ENCODE measurements at places on chromosomes 5 and 9.

DNA sequence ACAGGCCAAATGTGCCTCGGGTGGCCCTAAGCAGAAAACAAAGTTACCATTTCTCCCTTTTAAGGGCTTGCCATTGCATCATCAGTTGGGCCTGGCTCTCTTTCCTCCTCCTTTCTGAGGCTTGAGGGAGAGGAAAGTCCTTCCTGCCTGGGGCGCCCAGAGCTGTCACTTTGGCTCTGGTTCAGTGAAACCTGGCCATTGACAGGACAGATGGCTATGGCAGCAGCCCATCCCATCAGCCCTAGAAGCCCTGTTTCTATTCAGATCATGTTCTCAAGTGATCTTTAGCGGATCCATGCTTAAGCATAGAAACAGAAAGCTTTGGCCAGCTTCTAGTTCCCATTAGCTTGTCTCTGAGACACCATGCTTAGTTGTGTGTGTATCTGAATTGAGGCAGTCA lies 293.4 kb downstream of the YTHDC2 start:
- DNase-seq, result no peak

GRCh38 chr5:92402045-92402444 lies 1018.9 kb upstream of the ARRDC3 start:
- no peak for DNase-seq

DNA sequence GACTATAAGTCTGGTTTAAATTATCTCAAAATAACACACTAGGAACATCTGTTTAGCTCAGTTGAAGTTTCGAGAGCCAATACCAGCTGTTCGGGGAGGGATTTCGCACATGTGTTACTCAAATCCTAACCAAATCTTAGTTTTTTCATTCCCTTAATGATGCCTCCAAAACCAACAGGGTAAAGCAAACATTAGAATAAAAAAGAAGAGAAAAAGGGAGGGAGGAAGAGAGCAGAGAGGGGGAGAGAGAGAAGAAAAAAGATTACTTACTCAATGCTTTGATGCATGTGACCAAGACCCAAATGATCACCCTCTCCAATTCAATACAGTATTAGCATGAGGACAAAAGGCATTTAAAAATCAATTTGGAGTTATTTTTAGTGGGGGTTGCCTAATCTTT lies 86.0 kb upstream of the NR5A1 start:
- no peak for DNase-seq

- DNase-seq, result no peak
Observed at GRCh38 chr5:76082772-76083554, at the start of gene SV2C. TSS of gene SV2C (plus strand) at chr5:76083383. CDS start at chr5:76131751, 48,368 bp downstream.

DNA sequence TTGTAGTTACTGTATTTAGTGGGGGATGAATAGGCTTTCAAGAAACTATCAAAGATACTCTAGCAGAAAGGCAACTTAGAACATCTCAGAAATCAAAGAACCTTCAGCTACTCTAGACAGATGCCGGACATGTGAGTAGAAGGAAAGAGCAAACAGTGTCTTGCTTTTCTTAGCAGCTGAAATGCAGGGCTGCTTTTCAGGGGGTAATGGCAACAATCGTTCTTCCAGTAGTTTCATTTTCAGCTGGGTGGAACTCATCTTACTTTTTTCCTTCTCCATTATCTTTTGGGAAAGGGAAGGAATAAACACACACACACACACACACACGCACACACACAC lies 281.6 kb downstream of the CRB2 start:
- DNase-seq, result no peak

- no peak for DNase-seq
Observed at GRCh38 chr5:176533894-176534611, 3.1 kb downstream of the RNF44 start.

DNA sequence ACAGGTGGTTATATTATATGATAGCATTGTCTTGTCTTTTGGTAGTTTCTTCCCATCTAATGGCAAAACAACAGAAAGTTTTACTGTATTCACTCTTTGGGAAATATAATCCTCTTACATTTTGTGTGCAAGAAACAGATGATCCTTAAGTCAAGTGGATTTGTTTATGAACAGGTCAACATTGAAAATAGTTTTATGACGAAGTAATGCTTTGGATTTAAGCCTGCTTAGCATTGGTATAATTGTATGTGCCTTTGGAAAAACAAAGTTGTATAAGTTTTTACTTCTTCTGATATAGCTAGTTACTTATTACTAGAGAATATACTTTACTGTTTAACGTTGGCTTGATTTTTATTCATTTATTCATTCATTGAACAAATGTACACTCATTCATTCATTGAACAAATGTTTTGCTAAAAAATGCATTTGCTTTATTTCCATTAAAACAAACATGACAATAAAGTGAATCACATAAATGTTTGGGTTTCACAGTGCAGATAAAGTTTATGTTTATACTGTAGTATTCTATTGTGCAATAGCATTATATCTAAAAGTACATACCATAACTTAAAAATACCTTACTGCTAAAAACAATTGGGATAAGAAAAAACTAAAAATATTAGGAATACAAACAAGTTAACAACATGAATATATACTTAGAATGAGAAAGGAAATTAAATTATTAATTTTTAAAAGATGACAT lies 12.3 kb downstream of the SGCD start:
- DNase-seq, result no peak

DNA sequence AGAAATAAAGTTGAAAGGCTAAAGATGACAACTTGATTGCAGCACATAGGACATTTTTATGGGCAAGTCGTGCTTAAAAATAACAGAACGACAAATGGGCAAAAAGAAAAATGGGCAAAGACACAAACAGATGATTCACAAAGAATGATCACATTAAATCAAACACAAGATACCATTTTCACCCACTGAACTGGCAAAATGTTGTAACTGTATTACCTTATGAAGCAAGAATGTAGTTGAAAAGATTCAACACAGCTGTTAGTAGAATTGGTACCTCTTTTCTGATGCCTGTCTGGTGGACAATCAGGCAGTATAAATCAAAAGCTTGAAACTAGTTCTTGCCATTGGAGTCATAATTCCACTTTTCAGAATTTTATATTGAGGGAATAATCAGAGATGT lies 81.0 kb upstream of the PALM2AKAP2 start:
- no peak for DNase-seq

Data from HuH-7 (cell line).